ENCODE measurements at places on chromosomes 12 and 14. TPM values are rescaled to one million over a fixed set of nuclear protein-coding genes. Genes with fewer than 3 reads are reported as not detected.

C1RL gene
- total RNA-seq, result 31.4 TPM

BRMS1L gene
- total RNA-seq, result 4.8 TPM

MANSC4 gene
- not detected for total RNA-seq

ARHGAP9 gene
- total RNA-seq, result 218 TPM

HSP90B1 gene
- total RNA-seq, result 316 TPM

DNA sequence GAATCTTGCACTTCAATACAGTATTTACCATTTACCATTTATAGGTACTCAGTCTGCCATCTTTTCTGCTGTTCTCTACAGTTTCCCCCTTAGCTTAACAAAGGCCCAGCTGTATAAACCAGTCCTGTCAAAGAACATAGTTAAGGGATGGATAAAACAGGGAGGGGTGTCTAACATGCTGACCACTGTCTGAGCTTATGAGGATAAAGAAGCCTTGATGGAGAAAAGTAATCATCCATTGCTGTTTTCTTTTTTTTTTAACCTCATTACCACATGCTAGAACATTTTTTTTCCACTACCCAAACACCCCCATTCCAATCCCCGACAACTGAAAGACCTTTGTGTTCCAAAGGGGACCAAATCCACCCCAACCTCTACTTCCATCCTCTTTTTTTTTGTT, 39.9 kb downstream of the SOX5 start:
- H3K4me3 ChIP-seq, result no peak overlapping the region
- DNase-seq, result no peak
- H3K4me1 ChIP-seq, result no peaks in the 10 kb centered on the region
- H3K27ac ChIP-seq, result no peak overlapping the region
- H3K36me3 ChIP-seq, result no peaks in the 10 kb centered on the region

- H3K36me3 ChIP-seq, result no peaks in the 10 kb centered on the region
- H3K27ac ChIP-seq, result no peak overlapping the region
- H3K27me3 ChIP-seq, result peaks cover 10% of the 10 kb centered on the region
Observed at GRCh38 chr12:47954058-47954457, 9.3 kb upstream of the TMEM106C start.

GRCh38 chr12:50314636-50315312, 31.5 kb upstream of the LIMA1 start:
- no peak overlapping the region for H3K4me3 ChIP-seq
- no peak overlapping the region for H3K27ac ChIP-seq
- no peaks in the 10 kb centered on the region for H3K36me3 ChIP-seq
- no peak for DNase-seq
- H3K27me3 ChIP-seq, result no peaks in the 10 kb centered on the region

DNA sequence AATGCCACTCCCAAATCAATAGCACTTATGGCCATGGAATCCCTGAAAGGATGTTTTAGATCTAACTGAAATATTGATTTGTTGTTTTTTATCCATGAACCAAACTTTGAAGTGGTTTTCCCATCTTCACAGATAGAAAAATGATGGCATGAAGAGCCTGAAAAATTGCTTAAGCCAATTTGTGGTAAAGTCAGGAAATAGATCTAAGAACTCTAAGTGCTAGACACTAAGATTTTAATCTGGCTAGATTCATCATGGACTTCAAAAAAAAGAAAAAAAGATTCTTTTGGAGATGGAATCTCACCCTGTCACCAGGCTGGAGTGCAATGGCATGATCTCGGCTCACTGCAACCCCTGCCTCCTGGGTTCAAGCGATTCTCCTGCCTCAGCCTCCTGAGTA, 45.0 kb upstream of the STRN3 start:
- no peak overlapping the region for H3K27ac ChIP-seq
- H3K36me3 ChIP-seq, result peaks cover 7% of the 10 kb centered on the region
- no peak overlapping the region for H3K4me3 ChIP-seq
- DNase-seq, result no peak
- no peaks in the 10 kb centered on the region for H3K27me3 ChIP-seq
- no peaks in the 10 kb centered on the region for H3K4me1 ChIP-seq

DNA sequence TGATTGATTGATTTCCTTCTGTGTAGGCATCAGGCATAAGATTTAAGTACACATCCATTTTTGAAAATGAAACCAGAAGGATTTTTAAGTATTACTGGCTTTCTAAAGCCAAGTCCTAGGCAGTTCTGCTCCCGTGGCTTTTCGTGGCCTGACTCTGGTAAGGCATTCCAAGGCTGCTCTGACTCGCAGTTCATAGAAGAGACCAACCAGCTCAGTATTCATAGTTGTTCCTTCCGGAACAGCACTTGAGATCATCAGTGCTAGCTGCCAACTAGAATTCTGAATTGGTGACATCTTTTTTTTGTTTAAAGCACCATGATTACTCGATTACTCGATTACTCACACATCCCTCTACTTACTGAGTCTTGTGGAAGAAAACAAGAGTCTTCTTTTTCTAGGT, 25.9 kb downstream of the SUDS3 start:
- no peak for DNase-seq
- no peaks in the 10 kb centered on the region for H3K27me3 ChIP-seq
- no peaks in the 10 kb centered on the region for H3K4me1 ChIP-seq

DNA sequence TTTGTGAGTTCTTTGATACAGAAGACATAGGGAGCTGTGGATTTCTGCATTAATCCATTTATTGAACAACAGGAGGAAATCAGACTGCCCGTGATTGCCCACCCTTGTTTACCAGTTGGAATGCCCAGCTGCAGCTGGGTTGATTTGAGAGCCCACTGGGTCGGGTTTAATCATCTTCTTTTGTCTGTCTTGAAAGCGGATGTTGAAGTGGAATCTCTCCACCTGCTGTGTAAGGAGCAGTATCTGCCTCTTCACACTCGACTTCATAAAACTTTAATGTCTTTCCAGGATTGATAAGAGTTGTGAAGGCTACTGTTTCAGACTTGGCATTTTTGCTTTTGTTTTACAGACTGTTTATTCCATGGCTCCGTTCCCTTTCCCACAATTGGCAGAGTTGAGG, 39.9 kb downstream of the TBC1D30 start:
- H3K27me3 ChIP-seq, result peaks cover 26% of the 10 kb centered on the region
- H3K4me1 ChIP-seq, result no peaks in the 10 kb centered on the region
- H3K4me3 ChIP-seq, result no peak overlapping the region
- DNase-seq, result no peak
- H3K27ac ChIP-seq, result no peak overlapping the region
- no peaks in the 10 kb centered on the region for H3K36me3 ChIP-seq

DNA sequence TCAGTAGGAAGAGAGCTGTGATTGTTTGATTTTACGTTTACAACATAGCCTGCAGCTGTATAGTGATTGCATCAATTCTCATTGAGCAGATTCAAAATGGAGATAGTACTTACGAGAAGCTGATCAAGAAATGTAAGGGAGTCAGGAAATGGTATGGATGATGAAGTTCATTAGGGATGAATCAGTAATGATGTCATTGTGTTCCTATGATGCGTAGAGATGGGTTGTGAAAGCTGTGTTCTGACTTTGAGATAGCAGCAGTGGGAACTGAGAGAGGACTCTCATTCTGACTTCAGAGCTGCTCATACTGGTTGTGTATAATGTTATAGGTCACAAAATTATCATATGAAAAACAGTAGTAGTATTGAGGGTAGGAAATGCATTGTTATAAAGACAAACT, 44.0 kb downstream of the TTLL5 start:
- no peak overlapping the region for H3K27ac ChIP-seq
- H3K27me3 ChIP-seq, result no peaks in the 10 kb centered on the region
- no peak overlapping the region for H3K4me3 ChIP-seq
- no peaks in the 10 kb centered on the region for H3K4me1 ChIP-seq
- H3K36me3 ChIP-seq, result peaks cover 8% of the 10 kb centered on the region
- no peak for DNase-seq

DNA sequence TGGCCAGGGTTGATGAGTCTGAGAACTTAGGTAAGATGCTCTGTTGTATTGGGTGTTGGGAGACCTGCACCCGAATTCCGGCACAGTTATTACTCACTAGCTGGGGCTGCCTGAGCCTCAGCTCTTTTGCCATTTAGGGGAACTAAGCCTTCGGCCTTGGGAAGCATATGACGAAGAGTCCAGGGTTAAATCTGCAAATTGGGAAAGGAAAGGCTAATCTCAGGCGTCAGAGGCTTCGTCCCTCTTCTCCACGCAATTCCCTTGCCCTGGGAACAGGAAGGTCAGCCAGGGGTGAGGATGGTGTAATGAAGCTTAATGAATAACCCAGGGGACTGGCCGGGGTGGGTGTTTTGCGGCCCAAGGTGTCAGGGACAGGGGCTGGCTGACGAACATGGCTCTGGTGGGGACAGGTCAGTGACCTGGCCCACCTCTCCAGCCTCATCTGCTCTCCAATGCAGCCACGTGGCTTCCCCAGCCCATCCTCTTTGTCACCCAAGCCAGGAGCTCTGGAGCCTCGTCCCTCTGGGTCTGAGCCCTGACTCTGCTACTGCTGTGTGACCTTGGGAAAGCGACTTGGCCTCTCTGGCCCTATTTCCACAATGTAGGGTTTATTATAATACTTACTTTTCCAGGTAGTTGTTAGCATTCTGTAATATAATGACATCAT, 3.8 kb upstream of the SDSL start:
- H3K4me3 ChIP-seq, result no peak overlapping the region
- H3K4me1 ChIP-seq, result peaks cover 15% of the 10 kb centered on the region
- peaks cover 5% of the 10 kb centered on the region for H3K27me3 ChIP-seq
- DNase-seq, result no peak

Data from activated CD4-positive, alpha-beta T cell treated with anti-CD3 and anti-CD28 coated beads, Interleukin-2, amount 10 ng/mL, durations not matched to agents 7 days and 5 days (primary cell).